Daoy (cell line): ENCODE measurements at places on chromosomes 1 and 21.

DNA sequence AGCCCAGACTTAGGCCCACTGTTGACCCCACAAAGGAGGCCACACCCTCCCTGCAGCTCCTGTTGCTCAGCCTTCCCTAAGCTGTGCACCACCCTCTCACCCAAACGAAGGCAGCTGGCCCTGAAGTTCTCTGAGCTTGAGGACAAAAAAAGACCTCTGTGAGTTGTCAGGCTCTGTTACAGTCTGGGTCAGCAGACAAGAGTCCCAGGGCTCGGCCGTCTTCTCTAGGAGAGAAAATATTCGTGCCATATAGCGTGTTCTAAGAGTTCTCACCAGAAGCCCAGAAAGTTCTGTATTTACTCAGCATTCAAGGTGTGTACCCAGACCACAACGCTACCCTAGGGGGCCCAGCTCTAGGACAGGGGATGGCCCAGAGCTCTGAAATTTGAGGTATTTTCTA lies 25.5 kb upstream of the LYST start:
- DNase-seq = no peak

DNA sequence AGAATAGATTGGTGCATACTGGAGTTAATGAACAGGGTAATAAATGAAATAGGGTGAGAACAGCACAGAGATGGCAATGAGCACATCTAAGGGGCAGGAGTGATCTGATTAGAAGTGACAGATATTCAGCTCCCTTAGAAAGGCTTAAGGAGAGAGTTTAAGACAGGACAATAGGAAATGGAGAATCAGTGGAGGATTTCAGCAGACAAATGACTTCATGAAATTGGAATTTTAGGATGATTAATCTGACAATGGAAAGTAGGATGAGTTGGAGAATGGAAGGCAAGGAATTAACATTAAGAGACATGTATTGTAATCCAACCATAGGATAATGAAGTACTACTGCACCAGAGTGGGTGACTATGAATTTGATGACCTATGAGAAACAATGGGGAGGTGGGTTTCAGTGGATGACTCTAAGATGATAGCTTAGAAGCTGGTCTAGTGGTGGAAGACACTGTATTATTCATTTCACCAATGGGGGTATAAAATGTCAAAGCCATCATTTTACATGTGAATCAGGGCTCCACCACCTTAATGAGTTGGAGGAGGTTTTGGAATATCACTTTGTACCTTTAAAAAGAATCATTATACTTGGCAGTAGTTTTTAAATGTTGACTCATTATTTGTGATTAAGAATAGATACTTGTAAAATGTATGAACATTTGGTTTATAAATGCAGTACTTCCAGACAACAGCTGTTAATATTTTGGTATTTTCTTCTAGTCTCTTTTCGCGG lies 139.1 kb downstream of the PLA2G4A start:
- no peak for DNase-seq

DNA sequence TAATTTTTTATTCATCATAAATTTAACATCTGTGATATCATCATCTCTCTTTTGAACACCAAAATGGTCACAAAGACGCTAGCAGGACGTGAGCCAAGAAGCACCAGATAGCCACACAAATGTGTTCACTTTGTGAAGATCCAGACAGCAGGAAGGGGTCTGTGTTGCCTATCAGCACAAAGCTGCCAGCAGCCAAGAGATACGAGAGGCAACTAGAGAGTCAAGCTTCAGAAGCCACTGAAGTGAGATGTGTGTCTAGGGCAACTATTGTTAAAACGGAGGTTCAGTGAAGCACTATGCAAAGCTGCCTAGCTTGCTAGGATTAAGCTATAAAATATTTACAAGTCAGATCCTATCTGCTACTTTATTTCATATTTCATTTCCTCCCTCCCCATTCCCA lies 45.3 kb downstream of the NDC1 start:
- DNase-seq = no peak

GRCh38 chr1:67415041-67415440 lies 15.2 kb downstream of the SERBP1 start:
- DNase-seq = no peak

GRCh38 chr1:228936881-228937280 lies 201.6 kb downstream of the RHOU start:
- DNase-seq = no peak

DNA sequence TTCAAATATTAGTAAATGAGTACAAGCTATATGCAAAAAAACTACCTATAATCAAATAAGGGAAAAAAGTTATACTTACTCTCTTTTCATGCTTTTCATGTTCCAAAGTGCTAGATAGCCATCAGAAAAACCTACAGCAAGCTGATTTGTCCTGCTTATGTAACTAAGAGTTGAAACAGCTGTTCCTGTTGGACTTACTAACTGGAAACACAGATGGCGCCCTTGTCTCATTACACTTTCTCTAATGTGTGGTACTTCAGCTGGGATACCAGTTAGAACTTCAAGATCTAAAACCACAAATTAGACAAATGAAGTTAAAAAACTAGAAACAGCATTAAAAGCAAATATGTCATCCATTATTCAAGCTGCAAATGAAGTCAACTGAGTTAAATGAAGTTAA lies 24.3 kb downstream of the AHCTF1 start:
- no peak for DNase-seq

- peak; percentile 25 for DNase-seq
Observed at GRCh38 chr1:16351456-16351993, 755 bp downstream of the FBXO42 start.

DNA sequence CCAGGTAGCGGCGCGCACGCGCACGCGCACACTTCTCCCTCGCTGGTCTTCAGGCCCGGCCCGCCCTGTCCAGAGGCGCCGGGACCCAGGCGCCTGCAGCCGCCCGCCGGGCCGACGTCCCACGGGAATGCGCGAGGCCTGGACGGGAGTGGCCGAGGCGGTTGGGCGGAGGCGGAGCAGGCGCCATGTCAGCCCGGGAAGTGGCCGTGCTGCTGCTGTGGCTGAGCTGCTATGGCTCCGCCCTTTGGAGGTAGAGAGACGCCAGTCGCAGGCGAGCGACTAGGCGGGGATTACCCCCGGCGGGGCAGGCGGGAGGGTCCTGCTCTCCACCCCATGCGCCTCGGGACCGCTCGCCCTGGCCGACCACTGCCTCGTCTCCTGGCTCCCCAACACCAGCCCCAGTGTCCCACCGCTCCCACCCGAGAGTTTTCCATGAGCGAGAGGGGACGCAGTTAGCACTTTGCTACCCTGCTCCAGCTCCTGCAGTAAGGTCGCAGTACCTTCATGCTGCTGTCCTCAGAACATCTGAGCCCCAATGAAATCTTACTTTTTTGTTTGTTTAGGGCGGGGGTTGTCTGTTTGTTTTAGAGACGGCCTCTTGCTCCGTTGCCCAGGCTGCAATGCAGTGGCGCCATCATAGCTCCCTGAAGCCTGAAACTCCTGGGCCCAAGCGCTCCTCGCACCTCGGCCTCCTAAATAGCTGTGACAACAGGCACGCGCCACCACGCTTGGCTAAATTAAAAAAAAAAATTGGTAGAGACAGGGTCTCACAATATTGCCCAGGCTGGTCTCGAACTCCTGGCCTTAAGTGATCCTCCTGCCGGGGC lies at the start of gene CATSPERE:
Gene CATSPERE (plus strand): TSS at position 29 of the 827 bp plus-strand sequence. CDS start 157 bp downstream, at position 186.
- DNase-seq = peak; percentile 87

GRCh38 chr1:154611150-154611862 lies 3.3 kb upstream of the ADAR start:
- DNase-seq = no peak

- no peak for DNase-seq
Observed at GRCh38 chr1:88557014-88557413, 127.1 kb upstream of the PKN2 start.

DNA sequence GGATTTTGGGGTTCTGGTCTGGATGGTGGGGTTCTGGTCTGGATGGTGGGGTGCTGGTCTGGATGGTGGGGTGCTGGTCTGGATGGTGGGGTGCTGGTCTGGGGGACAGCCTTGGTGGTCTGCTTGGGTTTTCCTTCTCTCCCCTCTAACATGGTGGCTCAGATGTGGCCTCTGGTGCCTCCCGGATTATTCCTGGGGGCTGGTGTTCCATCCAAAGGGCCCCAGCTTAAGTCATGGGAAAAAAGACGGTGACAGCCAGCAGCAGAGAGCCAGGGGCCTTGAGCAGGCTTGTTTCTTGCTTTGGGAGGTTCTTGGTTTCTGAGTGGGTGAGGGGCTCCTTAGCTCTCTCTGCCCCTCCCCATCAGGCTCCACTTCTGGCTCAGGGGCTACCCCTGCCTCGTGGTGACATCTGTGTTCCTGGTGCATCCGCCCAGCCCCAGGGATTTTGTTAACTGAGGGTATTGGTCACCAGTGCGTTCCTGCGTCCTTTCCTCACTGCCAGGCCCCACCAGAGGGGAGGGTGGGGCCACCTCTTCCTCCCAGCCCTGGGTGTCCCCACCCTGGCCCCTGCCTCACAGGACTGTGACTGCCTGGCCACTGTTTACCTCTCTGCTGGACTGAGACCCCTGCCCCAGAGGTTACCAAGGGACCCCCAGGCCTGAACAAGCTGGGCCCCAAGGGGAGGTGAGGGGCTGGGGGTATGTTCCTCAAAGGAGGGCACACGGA lies 43.2 kb upstream of the ACTRT2 start:
- no peak for DNase-seq

- no peak for DNase-seq
Observed at GRCh38 chr1:43101061-43101460, 71.0 kb downstream of the EBNA1BP2 start.

- no peak for DNase-seq
Observed at GRCh38 chr1:199089393-199090122, 450.7 kb downstream of the PTPRC start.

DNA sequence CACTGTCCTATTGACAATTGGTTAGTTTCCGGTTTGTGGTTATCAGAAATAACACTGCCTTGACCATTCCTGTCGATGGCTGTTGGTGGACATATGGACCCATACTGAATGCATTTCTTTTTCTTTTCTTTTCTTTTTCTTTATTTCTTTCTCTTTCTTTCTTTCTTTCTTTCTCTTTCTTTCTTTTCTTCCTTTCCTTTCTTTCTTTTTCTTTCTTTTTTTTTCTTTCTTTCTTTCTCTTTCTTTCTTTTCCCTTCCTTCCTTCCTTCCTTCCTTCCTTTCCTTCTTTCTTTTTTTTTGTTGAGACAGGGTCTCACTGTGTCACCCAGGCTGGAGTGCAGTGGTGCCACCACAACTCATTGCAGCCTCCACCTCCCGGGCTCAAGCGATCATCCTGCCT lies 24.4 kb downstream of the RIPPLY3 start:
- DNase-seq = no peak

DNA sequence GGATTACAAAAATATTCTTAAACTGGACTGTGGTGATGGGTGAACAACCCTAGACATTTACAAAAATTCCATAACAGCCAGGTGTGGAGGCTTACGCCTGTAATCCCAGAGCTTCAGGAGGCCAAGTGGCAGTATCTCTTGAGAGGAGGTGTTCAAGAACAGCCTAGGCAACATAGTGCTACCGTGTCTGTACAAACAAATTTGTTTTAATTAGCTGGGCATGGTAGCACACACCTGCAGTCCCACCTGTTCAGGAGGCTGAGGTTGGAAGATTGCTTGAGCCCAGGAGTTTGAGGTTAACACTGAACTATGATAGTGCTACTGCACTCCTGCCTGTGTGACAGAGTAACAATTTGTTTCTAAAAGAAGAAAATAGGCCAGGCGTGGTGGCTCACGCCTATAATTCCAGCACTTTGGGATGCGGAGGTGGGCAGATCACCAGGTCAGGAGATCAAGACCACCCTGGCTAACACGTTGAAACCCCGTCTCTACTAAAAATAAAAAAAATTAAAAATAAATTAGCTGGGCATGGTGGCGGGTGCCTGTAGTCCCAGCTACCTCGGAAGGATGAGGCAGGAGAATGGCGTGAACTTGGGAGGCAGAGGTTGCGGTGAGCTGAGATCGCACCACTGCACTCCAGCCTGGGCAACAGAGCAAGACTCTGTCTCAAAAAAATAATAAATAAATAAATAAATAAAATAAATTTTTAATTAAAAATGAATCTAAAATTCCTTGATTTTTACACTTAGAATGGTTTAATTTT lies 37.1 kb downstream of the ARID4B start:
- no peak for DNase-seq

- DNase-seq = no peak
Observed at GRCh38 chr1:91828583-91829281, 57.2 kb downstream of the TGFBR3 start.

- DNase-seq = no peak
Observed at GRCh38 chr21:26683996-26684395, 110.9 kb upstream of the CYYR1 start.

DNA sequence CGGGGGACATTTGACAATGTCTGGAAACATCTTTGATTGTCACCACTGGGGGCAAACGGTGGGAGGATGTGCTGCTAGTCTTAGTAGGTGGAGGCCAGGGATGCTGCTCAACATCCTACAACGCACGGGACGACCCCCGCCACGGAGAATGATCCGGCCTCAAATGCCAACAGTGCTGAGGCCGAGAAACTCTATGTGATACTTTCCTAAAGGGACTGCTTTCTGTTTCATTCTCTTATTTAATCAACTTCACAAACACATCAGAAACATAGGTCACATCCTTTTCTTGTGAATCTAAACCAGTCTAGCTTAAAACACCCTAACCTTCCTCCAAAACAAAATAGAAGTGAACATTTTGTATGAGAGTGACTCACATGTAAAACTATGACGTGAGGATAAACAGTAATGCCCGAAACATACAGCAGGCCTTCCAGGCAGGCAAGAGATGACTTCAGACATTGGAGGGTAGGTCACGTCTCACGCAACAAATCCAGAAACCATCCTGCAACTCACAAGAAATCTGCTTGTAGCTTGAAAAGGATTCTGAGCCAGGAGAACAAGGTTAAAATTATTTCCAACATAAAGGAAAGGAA lies 37.2 kb upstream of the ETS2 start:
- DNase-seq = peak; percentile 64

DNA sequence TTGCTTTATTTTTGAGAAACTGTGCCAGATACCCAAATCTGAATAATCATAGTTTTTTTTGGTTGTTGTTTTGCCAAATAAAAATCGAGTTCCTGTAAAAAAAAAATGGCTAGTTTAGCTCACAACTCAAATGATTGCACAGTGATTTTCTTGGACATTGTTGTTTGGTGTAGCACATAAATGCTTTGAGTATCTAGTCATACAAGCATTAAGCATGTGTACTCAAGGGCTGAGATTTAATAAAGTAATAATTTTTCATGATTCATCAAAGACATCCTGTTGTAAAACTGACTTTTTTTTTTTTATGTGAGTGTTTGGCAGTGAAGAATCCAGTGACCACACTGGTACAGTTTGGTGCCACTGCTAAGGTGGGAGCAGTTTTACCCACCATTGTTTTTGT lies 18.8 kb downstream of the ITSN1 start:
- DNase-seq = no peak

- DNase-seq = no peak
Observed at GRCh38 chr1:156857532-156857931, 1.4 kb downstream of the INSRR start.

GRCh38 chr1:119674111-119674526 lies 26.1 kb upstream of the ZNF697 start:
- peak; percentile 62 for DNase-seq

DNA sequence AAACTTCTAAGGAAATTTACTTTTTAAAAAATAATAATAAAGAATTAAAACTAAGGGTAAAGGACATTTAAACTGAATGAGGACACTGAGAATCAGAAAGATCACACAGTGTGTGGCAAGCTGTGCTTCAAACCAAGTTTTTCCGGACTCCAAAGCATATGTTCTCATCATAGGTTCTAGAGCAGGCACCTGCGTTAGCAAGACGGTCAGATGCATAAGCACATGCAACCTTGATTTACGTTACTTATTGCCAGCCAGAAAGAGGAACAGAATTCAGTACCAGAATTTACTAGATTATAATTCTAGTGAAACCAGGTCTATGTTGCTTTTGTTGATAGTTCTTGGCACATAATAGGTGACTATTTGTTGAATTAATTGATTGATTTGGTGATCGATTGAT lies 6.2 kb upstream of the LBR start:
- no peak for DNase-seq

GRCh38 chr1:16032388-16033102 lies 10.7 kb downstream of the CLCNKA start:
- peak; percentile 92 for DNase-seq
